ENCODE measurements at places on chromosomes 12 and 14. TPM values are rescaled to one million over a fixed set of nuclear protein-coding genes. Genes with fewer than 3 reads are reported as not detected.

Gene CCDC197
- not detected for total RNA-seq

Gene MSI1
- total RNA-seq: 104 TPM

Gene LRRC43
- total RNA-seq: 1.4 TPM

DNA sequence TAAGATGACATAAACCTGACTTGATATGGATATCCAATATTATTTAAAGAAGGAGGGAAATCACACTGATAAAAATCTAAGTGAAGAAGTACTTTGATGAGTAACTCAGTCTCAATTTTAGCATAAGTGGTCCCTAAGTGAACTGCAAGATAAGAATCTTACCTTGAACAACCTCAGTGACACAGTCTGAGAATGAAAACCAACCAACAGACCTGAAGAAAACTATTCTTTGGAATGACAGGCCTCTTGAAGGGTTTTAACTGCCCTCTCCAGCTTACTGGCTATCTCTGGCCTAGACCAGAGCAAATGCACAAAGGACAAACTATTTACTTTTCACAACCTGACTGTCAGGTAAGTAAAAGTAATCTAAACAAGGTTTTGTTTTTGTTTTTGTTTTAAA, 44.7 kb downstream of the CPM start:
- DNase-seq: peak; percentile 8

DNA sequence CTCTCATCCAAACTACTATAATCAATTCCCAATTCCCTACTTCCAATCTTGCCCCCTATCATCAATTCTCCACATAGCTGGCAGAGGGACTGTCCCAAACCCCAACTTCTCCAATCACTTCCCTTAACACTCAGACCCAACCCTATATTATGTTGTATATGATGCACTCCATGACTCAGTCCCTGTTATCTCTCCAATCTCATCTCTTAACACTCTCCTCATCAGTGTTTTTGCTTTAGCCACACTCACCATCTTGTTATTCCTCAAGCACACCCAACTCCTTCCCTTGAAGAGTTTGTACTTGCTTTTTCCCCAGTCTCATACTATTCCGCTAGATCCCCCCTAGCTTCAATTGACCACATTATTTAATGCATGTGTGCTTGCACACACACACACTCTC, 4.9 kb downstream of the RHOJ start:
- DNase-seq: no peak

- DNase-seq: no peak
Measured at GRCh38 chr12:46891306-46891705, 65.5 kb upstream of the SLC38A4 start.

- DNase-seq: no peak
Measured at GRCh38 chr12:40464121-40464520, 228.1 kb upstream of the CNTN1 start.
